ENCODE measurements at places on chromosomes 6 and 20.

DNA sequence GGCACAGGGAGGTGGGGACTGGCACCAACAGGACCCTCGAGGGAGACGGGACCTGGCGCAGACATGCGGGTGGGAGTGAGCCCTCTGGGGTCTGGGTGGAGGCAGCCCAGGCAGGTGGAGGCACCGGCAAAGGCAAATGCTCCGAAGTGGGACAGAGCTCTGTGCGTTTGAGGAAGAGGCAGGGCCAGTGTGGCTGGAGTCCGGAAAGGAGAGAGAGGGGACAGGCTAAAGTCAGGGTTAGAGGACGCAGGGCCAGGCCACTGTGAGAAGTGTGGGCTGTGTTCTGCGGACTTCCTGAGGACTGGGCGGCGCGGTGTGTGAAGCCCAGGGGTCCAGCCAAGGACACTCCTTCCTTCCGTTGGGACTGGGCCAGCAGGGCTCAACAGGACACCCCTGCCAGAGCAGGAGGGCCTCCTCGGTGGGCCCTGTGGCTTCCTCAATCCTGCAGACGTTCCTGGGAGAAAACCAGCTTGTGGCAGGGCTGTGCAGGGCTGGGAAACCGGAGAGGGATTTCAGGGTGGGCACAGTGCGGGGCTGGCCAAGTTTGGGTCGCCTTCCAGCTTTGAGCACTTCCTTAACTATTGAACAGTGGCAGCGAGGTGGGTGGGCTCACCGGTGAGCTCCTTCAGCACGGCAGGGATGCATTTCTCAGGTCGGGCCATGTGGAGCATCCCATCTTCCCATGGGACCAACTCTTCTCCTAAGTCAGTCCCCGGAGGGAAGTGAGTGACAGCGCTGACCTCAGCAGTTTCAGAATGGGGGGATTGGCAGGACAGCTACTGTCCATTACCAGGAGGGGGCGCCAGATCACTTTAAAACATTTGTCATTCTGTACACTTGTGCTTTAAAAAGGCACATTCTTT is 22.5 kb downstream of the MOCS3 start:
- H3K27ac ChIP-seq, result no peak overlapping the region
- DNase-seq, result peak; percentile 51
- no peak overlapping the region for H3K4me3 ChIP-seq
- H3K4me1 ChIP-seq, result peaks cover 4% of the 10 kb centered on the region
- peaks cover 15% of the 10 kb centered on the region for H3K27me3 ChIP-seq

DNA sequence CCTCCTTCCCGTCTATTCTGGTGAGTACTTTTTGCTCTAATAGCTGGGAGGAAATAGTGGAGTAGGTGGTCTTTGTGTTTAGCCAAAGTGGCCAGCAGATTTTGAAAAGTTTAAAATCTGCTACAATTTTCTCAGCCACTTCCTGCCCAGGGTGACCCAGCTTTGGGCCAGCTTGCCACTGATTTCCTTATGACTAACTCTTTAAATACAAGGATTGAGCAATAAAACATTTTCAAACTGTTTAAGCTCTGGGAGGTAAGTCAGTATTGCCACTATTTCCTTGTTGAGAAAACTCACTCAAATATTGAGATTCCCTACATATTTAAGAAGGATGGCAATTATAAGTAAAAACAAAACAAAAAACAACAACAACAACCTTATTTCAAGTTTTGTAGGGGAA is 54.5 kb downstream of the TRMT11 start:
- peaks cover 35% of the 10 kb centered on the region for H3K36me3 ChIP-seq
- no peaks in the 10 kb centered on the region for H3K27me3 ChIP-seq
- no peak overlapping the region for H3K4me3 ChIP-seq
- no peak for DNase-seq

DNA sequence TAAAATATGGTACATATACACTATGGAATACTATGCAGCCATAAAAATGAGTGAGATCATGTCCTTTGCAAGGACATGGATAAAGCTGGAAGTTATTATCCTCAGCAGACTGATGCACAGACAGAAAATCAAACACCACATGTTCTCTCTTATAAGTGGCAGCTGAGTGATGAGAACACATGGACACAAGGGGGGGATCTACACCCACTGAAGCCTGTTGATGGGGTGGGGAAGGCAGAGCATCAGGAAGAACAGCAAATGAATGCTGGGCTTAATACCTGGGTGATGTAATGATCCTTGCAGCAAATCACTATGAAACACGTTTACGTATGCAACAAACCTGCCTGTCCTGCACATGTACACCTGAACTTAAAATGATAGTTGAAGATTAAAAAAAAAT is 71.3 kb downstream of the MANEA start:
- no peaks in the 10 kb centered on the region for H3K4me1 ChIP-seq
- no peak for DNase-seq
- H3K4me3 ChIP-seq, result no peak overlapping the region
- no peak overlapping the region for H3K27ac ChIP-seq
- H3K27me3 ChIP-seq, result no peaks in the 10 kb centered on the region

GRCh38 chr6:46606338-46606737 is 46.3 kb downstream of the CYP39A1 start:
- H3K4me1 ChIP-seq, result no peaks in the 10 kb centered on the region
- no peak for DNase-seq
- H3K27me3 ChIP-seq, result peaks cover 6% of the 10 kb centered on the region
- H3K27ac ChIP-seq, result no peak overlapping the region
- no peak overlapping the region for H3K4me3 ChIP-seq
- H3K36me3 ChIP-seq, result no peaks in the 10 kb centered on the region

GRCh38 chr6:155152211-155153076 is 111.4 kb upstream of the CLDN20 start:
- DNase-seq, result no peak
- H3K27ac ChIP-seq, result no peak overlapping the region

- no peak overlapping the region for H3K4me3 ChIP-seq
- no peaks in the 10 kb centered on the region for H3K36me3 ChIP-seq
- no peak for DNase-seq
- no peaks in the 10 kb centered on the region for H3K27me3 ChIP-seq
Measured at GRCh38 chr6:144123421-144123820, 26.9 kb upstream of the STX11 start.

GRCh38 chr6:63600136-63600535 is 27.9 kb downstream of the LOC128125822 start:
- peaks cover 11% of the 10 kb centered on the region for H3K4me1 ChIP-seq
- H3K36me3 ChIP-seq, result no peaks in the 10 kb centered on the region
- H3K4me3 ChIP-seq, result no peak overlapping the region
- no peaks in the 10 kb centered on the region for H3K27me3 ChIP-seq

DNA sequence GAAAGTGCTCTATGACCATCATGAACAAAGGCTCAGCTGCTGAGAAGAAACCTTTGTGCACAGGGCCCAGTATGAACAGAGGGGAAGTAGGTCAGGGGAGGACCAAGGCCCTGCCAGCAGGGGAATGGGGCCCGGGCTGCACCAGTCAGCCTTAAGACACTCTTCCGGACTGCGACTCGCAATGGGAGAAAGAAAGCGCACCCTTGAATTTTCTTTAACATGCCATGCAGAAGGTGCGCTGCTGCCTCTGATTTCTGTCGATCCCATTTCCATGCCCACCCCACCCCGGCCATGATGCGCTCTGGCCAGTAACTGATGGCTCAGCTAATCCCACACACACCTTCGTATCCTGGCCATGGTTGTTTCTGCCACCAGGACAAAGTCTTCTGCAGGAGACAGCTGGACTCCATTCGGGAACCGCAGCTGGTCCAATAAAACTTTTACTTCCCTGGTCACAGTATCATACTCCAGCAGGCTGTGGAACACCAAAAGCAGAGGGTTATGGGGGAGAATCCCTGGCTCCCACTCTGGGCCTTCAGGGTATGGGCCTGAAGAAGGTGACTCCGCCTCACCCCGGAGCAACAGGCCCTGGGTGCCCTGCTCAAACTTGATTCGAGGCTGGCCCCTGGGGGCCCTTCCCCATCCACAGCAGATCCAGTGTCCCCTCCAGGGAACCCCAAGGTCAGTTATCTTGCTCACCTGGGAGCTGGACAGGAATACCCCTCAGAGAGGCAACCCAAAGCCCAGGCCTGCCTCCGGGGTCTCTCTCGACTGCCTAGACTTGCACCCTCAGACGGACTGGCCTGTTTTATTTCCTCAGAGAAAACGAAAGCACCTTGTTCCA is 20.3 kb downstream of the CST7 start:
- peaks cover 88% of the 10 kb centered on the region for H3K36me3 ChIP-seq
- H3K27ac ChIP-seq, result no peak overlapping the region
- H3K4me1 ChIP-seq, result peaks cover 7% of the 10 kb centered on the region
- H3K4me3 ChIP-seq, result no peak overlapping the region

GRCh38 chr20:21713901-21714296 is 8.4 kb downstream of the PAX1 start:
- H3K4me3 ChIP-seq, result no peak overlapping the region
- H3K27me3 ChIP-seq, result peaks cover 82% of the 10 kb centered on the region
- no peak for DNase-seq
- H3K4me1 ChIP-seq, result no peaks in the 10 kb centered on the region
- H3K27ac ChIP-seq, result no peak overlapping the region

GRCh38 chr20:34907616-34908469 is 31.4 kb downstream of the ACSS2 start:
- DNase-seq, result no peak
- H3K36me3 ChIP-seq, result no peaks in the 10 kb centered on the region
- no peaks in the 10 kb centered on the region for H3K27me3 ChIP-seq
- H3K4me3 ChIP-seq, result no peak overlapping the region
- H3K27ac ChIP-seq, result no peak overlapping the region
- H3K4me1 ChIP-seq, result peaks cover 4% of the 10 kb centered on the region

- no peaks in the 10 kb centered on the region for H3K4me1 ChIP-seq
- H3K36me3 ChIP-seq, result no peaks in the 10 kb centered on the region
- no peak overlapping the region for H3K4me3 ChIP-seq
- peaks cover 17% of the 10 kb centered on the region for H3K27me3 ChIP-seq
Measured at GRCh38 chr20:4233520-4233919, 218.2 kb upstream of the RNF24 start.

DNA sequence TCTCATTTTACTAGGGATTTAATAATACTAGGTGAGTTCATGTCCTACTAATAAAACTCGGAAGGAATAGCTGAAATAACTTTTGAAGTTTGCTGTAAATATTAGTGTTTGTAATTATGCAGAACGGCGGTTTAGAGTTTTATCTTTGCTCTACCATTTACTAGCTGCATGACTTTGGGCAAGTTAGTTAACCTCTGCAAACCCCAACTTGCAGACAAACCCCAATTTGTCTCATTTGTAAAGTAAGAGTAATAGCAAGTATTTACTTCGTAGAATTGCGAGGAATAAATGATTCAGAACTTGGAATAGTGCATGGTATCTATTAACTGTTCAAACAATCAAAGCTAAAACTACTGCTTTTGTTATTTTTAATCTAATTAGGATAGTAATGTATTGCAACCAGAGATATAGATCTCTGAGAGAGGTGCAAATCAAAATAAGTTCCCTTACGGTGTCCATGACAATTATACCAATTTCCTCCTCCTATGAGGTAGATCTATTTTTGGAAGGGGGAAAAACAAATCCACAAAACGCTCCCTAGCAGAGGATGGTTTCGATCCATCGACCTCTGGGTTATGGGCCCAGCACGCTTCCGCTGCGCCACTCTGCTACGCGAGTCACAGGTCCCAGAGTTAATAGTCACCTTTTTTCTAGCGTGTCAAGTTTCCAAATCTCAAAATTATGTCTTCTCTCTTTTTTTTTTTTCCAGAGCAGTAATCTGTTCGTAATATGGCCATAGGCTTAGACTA is 35.1 kb upstream of the BTN3A2 start:
- DNase-seq, result peak; percentile 42
- H3K27ac ChIP-seq, result no peak overlapping the region
- H3K4me3 ChIP-seq, result no peak overlapping the region
- peaks cover 23% of the 10 kb centered on the region for H3K27me3 ChIP-seq
- peaks cover 27% of the 10 kb centered on the region for H3K4me1 ChIP-seq

- DNase-seq, result peak; percentile 25
- peaks cover 40% of the 10 kb centered on the region for H3K4me1 ChIP-seq
- no peak overlapping the region for H3K27ac ChIP-seq
- H3K36me3 ChIP-seq, result peaks cover 46% of the 10 kb centered on the region
Measured at GRCh38 chr6:16136091-16136490, 7.2 kb downstream of the MYLIP start.

DNA sequence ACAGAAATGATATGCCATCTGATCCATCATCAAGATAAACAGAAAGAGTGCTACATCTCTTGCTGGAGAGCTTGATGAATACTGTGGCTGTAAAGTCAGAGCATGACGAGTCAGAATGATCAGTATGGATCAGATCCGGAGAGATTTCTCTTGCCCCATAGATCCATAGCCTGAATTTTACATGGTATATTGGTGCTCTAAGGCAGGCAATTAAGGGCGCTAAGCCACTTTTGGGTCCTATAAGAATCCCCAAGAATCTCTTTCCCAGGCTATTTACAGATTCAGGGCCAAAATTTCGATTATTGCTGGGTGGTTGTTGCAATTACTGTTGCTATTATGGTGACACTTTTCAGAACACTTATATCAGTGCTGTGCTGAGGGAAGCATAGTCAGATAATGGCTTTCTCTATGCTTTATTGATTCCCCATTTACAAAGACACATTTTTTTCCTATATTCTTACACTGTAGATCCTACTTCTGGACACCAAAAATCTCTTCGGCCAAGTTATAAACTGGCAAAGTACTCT is 94.4 kb downstream of the ADGRB3 start:
- DNase-seq, result no peak
- H3K4me1 ChIP-seq, result no peaks in the 10 kb centered on the region
- H3K36me3 ChIP-seq, result no peaks in the 10 kb centered on the region
- H3K27me3 ChIP-seq, result no peaks in the 10 kb centered on the region

DNA sequence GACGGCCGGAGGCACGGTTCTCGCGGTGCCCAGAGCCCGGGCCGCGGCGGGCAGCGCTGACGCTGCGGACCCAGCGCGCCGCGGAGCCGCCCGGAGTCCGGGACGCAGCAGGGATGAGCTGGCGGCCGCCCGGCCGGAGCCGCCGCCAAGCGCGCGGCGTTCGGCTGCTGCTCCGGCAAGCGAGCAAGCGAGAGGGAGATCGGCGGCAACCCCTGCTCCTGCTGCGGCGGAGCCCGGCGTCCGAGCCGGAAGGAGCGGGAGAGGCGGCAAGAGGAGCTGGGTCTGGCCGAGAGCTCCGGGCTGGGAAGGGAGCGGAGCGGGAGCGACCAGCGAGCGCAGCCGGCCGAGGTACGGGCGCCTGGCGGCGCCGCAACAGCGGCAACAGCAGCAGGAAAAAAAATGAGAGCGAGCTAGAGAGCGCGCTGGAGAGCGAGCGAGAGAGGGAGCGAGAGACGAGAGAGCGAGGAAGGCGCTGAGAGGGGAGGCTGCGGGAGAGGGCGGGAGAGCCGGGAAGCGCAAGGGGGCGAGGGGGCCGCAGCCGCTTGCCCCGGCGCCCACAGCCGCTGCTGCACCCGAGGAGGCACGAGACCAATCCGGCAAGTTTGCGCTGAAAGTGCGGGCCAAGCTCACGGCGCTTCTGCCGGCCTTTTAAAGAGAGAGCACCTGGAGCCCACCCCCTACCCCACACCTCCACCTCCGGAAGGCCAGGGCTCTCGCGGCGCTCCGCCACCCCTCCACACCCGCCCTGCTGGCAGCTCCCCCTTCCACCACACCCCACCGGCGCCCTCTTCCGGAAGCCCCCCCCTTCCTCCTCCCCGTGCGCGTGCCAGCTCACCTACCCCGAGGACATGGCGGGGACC is 496 bp downstream of the GRM4 start:
- peaks cover 70% of the 10 kb centered on the region for H3K27me3 ChIP-seq
- no peak overlapping the region for H3K27ac ChIP-seq
- H3K36me3 ChIP-seq, result no peaks in the 10 kb centered on the region
- peak; percentile 50 for DNase-seq
- peaks cover 38% of the 10 kb centered on the region for H3K4me1 ChIP-seq
- H3K4me3 ChIP-seq, result peak overlapping the region; percentile 19

All from CD4-positive, alpha-beta T cell (primary cell).